ENCODE measurements at places on chromosomes 5 and 9.

DNA sequence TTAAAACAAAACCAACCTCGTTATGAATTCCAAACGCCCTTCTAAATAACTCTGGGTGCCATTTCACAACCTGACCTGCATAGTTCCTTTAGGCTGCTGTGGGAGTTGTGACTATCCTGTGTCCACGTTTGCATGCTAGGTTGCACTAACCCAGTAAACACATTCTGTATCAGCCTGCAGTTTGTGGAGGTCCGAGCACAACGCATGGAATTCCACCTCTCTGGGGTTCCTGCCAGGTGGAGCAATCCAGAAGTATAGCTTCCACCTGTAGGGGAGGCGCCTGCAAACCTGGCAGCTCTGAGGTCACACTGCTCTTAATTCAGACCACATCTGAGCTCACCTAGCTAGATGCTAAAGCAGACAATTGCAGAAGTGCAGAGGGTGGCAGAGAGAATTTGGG is 57.2 kb downstream of the MARCHF3 start:
- DNase-seq, result no peak

GRCh38 chr5:6692906-6693305 is 20.3 kb upstream of the TENT4A start:
- DNase-seq, result no peak

- no peak for DNase-seq
Observed at GRCh38 chr9:13628526-13628925, 349.0 kb upstream of the MPDZ start.

- no peak for DNase-seq
Observed at GRCh38 chr5:134083517-134083916, 31.0 kb upstream of the TCF7 start.

GRCh38 chr5:53090229-53090628 is 19.3 kb downstream of the MOCS2 start:
- no peak for DNase-seq

Measured in activated CD8-positive, alpha-beta memory T cell treated with anti-CD3 and anti-CD28 coated beads for 1 hour (primary cell).